NCI-H2081 treated with DMSO at 0.1 percent for 48 hours (cell line): ENCODE measurements at places on chromosomes 2 and 18.

GRCh38 chr2:203734276-203734983 lies 28.0 kb downstream of the CD28 start:
- DNase-seq, result no peak

- DNase-seq, result no peak
Observed at GRCh38 chr2:62705859-62706720, 577 bp downstream of the EHBP1 start.

GRCh38 chr18:63784787-63785452 lies 9.7 kb downstream of the SERPINB7 start:
- no peak for DNase-seq

DNA sequence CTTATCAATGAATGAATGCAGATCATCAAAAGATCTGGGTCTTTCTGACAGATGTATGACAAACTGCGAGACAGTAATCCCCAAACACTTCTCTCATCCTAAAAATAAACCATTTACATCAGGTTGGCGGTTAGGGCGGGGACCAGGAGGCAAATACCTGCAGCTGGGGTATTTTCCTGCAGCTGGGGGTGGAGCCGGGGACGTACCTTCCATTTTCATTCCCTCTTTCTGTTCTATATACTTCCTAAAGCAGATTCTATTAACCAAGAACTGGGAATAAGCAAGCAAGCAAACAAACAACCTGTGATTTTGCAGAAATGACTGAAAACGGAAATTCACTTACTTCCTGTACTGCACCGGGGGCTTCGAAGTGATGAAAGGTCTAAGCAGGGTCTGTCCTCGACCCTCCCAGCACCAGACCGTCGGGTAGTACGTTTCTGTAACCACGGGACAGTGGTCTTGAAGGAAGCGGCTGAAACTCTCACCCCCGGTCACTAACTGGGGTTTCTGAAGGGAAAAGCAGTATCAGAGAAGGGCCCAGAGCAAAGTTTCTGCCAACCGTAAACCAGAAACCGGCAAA lies 1.2 kb downstream of the ABHD3 start:
- DNase-seq, result no peak

DNA sequence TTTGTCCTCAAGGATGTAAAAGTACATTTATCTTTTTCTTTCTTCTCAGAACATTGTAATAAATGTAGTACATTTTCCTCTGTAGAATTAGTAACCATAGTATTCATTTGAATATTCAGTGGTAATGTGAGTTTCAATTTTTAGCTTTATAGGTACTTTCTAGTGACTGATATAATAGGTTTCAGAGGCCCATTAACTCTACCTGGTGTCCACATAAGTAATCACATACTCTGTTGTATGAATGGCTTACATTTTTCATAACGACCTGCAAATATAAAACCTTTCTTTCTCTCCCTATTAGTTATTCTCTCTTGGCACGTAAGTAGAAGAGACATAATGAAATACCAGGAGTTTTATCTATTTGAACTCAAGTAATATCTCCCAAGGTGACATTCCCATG lies 1017.6 kb downstream of the DPP10 start:
- DNase-seq, result no peak

DNA sequence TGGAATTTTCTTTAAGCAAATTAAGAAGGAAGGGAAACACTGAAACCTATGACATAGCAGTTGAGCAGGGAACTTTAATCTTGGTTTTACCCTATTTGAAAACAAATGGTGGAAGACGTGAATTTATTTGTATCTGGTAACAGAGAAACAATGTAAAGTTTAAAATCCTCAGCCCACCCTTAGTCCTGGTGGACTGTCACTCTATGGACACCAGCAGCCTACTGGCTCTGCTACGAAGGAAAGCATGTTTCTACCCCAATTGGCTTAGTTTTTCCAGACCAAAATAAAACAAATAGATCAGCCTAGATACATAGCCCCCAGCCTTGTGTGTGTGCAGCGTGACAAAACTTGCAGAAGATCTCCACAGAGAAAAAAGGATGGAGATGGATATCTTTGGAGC lies 7.4 kb downstream of the ZEB2 start:
- DNase-seq, result no peak

DNA sequence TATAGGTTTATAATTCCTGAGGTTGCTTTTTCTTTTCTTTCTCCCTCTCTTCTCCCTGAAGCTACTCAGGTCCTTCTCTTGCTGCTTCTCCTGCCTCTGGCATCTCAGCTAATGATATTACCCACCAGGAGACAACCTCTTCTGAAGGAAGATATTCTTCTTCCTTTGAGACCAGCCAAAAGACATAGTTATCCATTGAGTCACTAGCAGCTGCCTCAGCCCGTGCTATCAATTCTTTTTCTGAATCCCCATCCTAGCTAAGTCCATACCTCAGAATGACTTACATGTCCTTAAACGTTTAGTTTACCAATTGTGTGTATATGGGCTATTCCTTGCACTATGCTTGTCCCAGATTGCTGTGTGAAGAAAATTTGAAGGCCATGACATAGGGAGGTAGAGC lies 25.0 kb upstream of the RNF103 start:
- no peak for DNase-seq

DNA sequence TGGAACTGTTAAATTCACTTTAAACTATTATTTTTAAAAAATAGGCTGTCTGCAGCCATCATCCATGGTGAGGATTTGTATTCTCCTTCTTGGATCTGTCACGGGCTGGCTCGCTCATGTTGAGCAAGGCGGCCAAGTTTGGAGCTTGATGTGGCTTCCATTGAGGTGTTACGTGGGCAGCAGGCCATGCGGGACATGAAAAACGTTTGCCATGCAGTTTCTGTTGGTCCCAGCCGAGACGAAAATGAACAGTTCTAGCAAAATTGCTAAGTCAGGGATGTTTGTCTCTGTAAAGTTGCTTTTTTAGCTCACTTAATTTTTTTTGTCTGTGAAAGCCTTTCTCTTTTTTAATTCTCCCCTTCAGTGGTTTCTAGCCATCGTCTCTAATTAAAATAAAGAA lies 70.2 kb upstream of the MGAT5 start:
- DNase-seq, result no peak

- DNase-seq, result no peak
Observed at GRCh38 chr2:130954873-130955272, 118.2 kb downstream of the ARHGEF4 start.
